ENCODE measurements at places on chromosomes 7 and 10. TPM values are rescaled to one million over a fixed set of nuclear protein-coding genes. Genes with fewer than 3 reads are reported as not detected.

The MICALL2 gene
- 70.3 TPM for total RNA-seq

The FAM221A gene
- 8.7 TPM for total RNA-seq

The COL1A2 gene
- total RNA-seq: 844 TPM

The FANK1 gene
- total RNA-seq: 1.3 TPM

The TUBAL3 gene
- not detected for total RNA-seq

The SLC29A4 gene
- total RNA-seq: 2.2 TPM

GRCh38 chr10:86666538-86666937 is 1.8 kb upstream of the LDB3 start:
- H3K27ac ChIP-seq: no peak overlapping the region
- H3K4me1 ChIP-seq: peaks cover 3% of the 10 kb centered on the region
- H3K27me3 ChIP-seq: no peaks in the 10 kb centered on the region
- H3K4me3 ChIP-seq: no peak overlapping the region
- no peaks in the 10 kb centered on the region for H3K36me3 ChIP-seq
- DNase-seq: no peak

DNA sequence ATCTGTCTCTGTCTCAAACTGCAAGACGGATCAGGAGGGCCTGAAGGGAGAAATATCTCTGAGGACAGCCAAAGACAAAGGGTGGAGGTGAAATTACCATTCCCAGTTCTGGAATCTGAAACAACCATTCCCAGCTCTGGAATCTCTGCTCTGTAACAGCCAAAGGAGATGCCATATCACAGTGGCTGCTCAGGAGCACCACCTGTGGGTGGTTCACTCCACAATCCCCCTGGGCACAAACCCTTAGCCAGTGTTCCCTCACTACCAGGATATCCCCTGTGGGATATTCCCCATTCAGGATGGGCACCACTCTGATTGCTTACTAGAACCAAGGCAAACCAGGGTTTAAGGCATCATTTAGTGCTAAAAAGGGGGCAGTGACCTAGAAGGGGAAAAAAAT is 199.0 kb downstream of the HTR7 start:
- no peaks in the 10 kb centered on the region for H3K27me3 ChIP-seq
- H3K27ac ChIP-seq: no peak overlapping the region
- H3K4me1 ChIP-seq: no peaks in the 10 kb centered on the region
- H3K4me3 ChIP-seq: no peak overlapping the region
- DNase-seq: no peak

GRCh38 chr7:95772298-95772770 is at the start of gene DYNC1I1:
Gene DYNC1I1 (plus strand): TSS chr7:95772554. CDS start chr7:95804730, 32,176 bp downstream.
- DNase-seq: peak; percentile 91
- H3K36me3 ChIP-seq: no peaks in the 10 kb centered on the region
- no peak within 1 kb of the TSS for H3K27ac ChIP-seq
- no peaks in the 10 kb centered on the region for H3K27me3 ChIP-seq
- peak within 1 kb of the TSS; percentile 85 for H3K4me3 ChIP-seq

GRCh38 chr7:22255342-22255741 is 101.6 kb downstream of the RAPGEF5 start:
- H3K36me3 ChIP-seq: no peaks in the 10 kb centered on the region
- DNase-seq: no peak
- no peak overlapping the region for H3K27ac ChIP-seq

- peaks cover 2% of the 10 kb centered on the region for H3K36me3 ChIP-seq
- H3K27ac ChIP-seq: no peak overlapping the region
- no peaks in the 10 kb centered on the region for H3K27me3 ChIP-seq
Measured at GRCh38 chr7:127957886-127958285, 73.4 kb downstream of the LRRC4 start.

DNA sequence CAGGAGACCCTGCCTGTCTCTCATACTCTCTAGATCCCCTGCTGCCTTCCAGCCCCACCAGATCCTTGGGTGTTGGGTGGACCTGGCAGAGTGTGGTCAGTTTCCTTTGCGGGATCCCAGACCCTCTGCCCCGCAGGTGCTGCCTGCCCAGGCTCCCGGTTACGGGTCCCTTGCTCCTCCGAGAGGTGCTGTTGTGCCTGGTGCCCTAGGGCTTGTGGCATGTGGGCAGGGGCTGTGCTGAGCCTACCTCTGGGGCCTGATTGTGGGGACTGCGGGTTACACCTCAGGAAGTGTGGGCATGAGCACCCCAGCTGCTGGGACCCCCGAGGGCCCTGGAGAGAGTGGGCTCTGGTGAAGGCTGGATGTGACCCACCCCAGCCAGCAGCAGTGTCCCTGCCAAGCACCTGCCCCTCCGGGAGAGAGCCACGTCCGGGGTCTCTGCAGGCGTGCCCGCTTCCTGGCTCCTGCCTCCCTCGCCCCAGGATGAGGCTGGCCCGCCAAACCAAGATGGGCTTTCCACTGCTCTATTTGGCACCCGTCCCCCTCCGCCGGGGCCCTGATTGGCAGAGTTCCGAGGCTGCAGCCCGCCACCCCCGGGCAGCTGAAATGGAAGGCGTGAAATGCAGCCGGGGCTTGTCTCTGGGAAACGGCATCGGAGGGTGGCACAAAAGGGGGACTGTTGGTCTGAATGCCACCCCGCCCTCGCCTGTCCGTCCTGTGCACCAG is 17.0 kb downstream of the CLIP2 start:
- H3K36me3 ChIP-seq: no peaks in the 10 kb centered on the region
- no peak overlapping the region for H3K27ac ChIP-seq
- H3K4me3 ChIP-seq: no peak overlapping the region
- no peaks in the 10 kb centered on the region for H3K27me3 ChIP-seq
- DNase-seq: no peak

DNA sequence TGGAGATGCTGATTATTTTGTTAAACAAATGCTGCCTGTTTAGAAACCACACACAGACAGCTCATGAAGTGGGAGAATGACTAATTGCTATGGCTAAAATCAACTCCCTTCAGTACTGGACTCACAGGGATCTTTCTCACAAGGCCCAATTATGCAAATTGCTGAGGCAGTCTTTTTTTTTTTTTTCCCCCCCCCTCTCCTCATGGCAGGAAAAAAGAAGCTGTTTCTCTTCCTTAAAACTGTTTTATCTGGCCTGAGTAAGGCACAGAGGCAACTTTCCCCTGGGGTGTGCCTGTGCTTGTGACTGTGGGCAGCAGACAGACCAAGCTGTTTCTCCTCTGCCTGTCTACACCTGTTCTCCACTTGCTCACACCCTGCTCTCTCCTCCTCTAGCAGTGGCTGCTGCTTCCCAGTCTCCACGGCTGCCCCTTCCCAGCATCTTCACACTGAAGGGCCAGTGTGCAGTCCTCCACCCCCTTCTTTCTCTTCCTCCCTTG is 65.4 kb upstream of the STEAP1B start:
- no peak overlapping the region for H3K4me3 ChIP-seq
- no peaks in the 10 kb centered on the region for H3K27me3 ChIP-seq
- peak; percentile 56 for DNase-seq
- no peak overlapping the region for H3K27ac ChIP-seq
- no peaks in the 10 kb centered on the region for H3K36me3 ChIP-seq
- peaks cover 4% of the 10 kb centered on the region for H3K4me1 ChIP-seq

- H3K4me3 ChIP-seq: no peak overlapping the region
- H3K36me3 ChIP-seq: no peaks in the 10 kb centered on the region
- no peak overlapping the region for H3K27ac ChIP-seq
- no peaks in the 10 kb centered on the region for H3K4me1 ChIP-seq
- H3K27me3 ChIP-seq: no peaks in the 10 kb centered on the region
Measured at GRCh38 chr7:152754075-152754730, 5.3 kb upstream of the ACTR3B start.

DNA sequence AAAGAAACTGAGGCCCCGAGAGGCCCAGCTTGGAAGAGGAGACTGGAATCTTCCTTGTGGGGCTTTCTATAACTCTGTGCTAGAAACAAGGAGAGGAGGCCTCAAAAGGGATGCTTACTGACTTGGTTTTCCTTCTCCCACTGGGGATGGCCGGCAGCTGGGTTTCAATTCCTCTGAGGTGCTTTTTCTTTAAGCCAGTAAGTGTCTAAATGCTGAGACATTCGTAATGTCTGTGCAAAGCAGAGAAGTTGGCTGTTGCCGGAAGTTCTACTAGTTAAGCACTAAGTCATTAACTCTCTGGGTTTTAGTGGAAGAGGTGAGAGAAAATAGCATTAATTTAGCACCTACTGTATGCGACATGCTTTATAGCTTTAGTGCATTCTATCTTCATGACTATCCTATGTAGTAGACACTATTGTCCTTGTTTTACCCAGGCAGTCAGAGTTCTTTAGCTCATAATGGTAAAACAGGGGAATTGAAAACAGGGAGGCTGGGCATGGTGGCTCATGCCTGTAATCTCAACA is 135.2 kb downstream of the RGS10 start:
- H3K27ac ChIP-seq: no peak overlapping the region
- no peaks in the 10 kb centered on the region for H3K4me1 ChIP-seq
- H3K4me3 ChIP-seq: no peak overlapping the region
- H3K36me3 ChIP-seq: no peaks in the 10 kb centered on the region

DNA sequence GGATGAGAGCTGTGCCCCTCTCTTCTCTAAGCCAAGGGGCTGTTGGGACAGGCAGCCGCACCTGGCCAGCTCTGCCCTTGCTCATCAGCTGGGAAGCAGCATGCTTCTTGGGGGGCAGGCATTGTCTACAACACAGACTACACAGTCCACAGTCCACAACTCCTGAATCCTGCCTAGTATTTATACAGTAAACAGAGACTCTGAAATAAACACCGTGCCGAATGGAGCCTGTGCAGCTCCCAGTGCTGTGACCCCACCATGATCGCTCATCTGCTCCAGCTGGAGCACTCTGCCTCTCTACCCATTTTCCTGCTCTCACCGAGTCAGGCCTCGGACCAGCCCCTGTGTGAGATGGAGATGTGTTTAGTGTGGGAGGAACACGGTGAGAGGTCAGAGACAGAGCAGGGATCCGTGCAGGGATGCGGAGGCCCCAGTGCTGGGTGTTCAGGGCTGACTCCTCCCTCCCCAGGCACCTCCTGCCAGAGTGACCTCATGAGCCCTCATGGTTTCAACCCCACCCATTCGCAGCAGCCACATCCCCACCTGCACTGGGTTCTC is 608.0 kb downstream of the DNAJB6 start:
- no peak for DNase-seq
- no peak overlapping the region for H3K27ac ChIP-seq
- no peak overlapping the region for H3K4me3 ChIP-seq
- no peaks in the 10 kb centered on the region for H3K36me3 ChIP-seq
- H3K4me1 ChIP-seq: no peaks in the 10 kb centered on the region

GRCh38 chr10:68043030-68043429 is 32.1 kb downstream of the HERC4 start:
- no peaks in the 10 kb centered on the region for H3K27me3 ChIP-seq
- H3K4me3 ChIP-seq: no peak overlapping the region
- H3K27ac ChIP-seq: no peak overlapping the region
- H3K36me3 ChIP-seq: no peaks in the 10 kb centered on the region

- no peaks in the 10 kb centered on the region for H3K27me3 ChIP-seq
- H3K4me3 ChIP-seq: no peak overlapping the region
- H3K27ac ChIP-seq: no peak overlapping the region
- H3K36me3 ChIP-seq: no peaks in the 10 kb centered on the region
Measured at GRCh38 chr7:51249187-51249945, 67.2 kb downstream of the COBL start.

GRCh38 chr7:128838981-128839731 is 8.9 kb downstream of the FLNC start:
- H3K27ac ChIP-seq: no peak overlapping the region
- no peak for DNase-seq
- H3K36me3 ChIP-seq: peaks cover 9% of the 10 kb centered on the region
- no peaks in the 10 kb centered on the region for H3K4me1 ChIP-seq
- H3K4me3 ChIP-seq: no peak overlapping the region
- no peaks in the 10 kb centered on the region for H3K27me3 ChIP-seq
